ENCODE measurements at places on chromosomes 6 and 20.

GRCh38 chr20:35248641-35249475 lies 22.4 kb downstream of the MMP24 start:
- no peak for DNase-seq

DNA sequence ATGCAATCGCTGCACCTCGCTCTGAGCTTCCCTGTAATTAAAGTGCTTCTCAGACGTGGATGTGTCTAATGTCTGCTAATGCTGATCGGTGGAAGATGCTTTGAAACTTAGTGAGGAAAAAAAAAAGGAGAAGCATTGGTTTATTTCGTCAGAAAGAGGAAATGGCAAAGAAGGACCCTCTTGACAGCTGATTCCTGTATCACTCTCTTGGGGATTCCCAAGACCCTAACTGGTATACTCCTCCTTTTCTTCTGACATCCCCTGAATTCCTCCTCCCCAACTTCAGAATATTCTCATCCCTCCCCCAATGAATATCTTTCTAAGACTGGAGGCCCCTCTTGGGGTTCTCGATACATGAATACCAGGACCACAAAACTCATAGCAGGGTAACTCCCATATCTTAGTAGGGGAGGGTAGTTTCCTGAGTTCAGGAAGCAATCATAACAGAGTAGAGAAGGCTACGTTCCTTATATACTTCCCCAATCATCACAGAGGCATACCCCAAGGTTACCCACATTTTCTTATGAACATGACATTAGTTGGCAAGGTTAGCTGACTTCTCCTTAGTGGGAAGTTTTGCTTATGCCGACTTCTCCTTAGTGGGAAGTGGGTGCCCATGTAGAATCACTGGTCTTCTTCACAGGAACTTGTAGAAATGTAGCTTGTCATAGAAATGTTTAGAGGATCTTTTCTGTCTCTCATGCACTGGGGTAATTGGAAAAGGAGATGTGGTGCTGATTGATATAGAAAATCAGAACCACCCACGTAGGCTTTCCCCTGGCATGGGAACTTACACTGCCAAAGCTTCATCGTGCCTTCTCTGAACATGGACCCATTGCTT lies 63.8 kb upstream of the ATXN1 start:
- DNase-seq, result no peak

- DNase-seq, result no peak
These were observed 14.5 kb upstream of the TMEM170B start for GRCh38 chr6:11522812-11523605.

- DNase-seq, result no peak
These were observed 127.5 kb downstream of the SYCP2 start for GRCh38 chr20:59805786-59806577.

GRCh38 chr6:25601800-25602673 lies 50.0 kb upstream of the SCGN start:
- DNase-seq, result no peak

GRCh38 chr6:35059596-35060345 lies 81.4 kb downstream of the TCP11 start:
- no peak for DNase-seq

Data from T follicular helper cell (primary cell).